ENCODE measurements at places on chromosomes 5 and 9.
A peak's percentile ranks its signal among the peaks of the same experiment; 100 is the strongest.

GRCh38 chr5:130992095-130992494 lies 173.0 kb downstream of the HINT1 start:
- DNase-seq = no peak

- no peak for DNase-seq
Measured at GRCh38 chr9:110897943-110898342, 140.3 kb downstream of the LPAR1 start.

- DNase-seq = no peak
Measured at GRCh38 chr9:87874304-87874623, 8.4 kb upstream of the SPATA31E1 start.

DNA sequence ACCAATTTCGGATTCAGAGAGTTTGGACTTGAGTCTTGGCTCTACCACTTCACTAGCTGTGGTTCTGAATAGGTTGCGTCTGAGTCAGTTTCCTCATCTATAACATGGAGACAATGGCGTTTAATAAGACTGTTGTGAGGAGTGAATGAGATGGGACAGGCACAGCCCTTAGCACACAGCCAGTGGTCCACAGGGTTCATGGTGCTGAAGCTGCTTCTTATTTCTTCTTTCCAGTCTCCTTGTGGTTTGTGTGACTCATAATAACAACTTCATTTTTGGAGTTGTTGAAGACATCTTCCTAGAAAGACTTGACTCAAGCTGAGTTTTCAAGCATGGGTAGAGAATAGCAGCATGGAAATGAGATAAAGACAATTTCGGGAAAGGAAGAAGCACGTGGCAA lies 172.6 kb upstream of the PPP2R2B start:
- peak; percentile 49 for DNase-seq

GRCh38 chr9:31023847-31024246 lies 1360.6 kb upstream of the ACO1 start:
- DNase-seq = no peak
